ENCODE measurements at places on chromosomes 3 and 15.

- no peak for DNase-seq
These were observed 29.5 kb upstream of the TSEN2 start for GRCh38 chr3:12454816-12455121.

DNA sequence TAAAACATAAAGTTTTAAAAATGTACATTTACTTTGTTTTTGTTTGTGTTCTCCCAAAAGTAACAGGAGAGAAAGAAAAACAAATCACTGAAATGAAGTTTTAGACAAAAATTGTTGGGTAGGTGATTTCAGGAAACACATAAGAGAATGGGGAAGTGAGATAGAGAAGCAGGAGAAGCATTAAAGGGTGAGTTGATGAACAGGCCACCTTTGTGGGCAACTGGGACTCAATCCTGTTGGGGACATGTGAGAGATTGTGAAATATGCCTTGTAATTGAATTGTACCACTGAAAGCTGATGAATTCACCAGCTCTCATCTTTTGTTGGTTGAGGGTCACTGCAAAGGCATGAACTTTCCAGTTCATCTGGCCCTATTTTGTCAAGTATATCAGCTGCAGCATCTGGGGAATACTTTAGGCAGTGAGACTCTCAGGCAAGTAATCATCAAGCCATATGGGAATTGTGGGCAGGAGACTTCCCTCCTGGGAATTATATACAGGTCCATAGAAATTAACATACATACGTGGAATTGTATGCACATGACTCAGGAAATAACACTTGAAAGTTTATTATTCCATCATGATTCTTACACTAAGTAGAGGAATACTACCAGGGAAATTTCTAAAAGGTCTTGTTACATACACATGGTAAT, 181.0 kb downstream of the ZBBX start:
- DNase-seq: no peak

DNA sequence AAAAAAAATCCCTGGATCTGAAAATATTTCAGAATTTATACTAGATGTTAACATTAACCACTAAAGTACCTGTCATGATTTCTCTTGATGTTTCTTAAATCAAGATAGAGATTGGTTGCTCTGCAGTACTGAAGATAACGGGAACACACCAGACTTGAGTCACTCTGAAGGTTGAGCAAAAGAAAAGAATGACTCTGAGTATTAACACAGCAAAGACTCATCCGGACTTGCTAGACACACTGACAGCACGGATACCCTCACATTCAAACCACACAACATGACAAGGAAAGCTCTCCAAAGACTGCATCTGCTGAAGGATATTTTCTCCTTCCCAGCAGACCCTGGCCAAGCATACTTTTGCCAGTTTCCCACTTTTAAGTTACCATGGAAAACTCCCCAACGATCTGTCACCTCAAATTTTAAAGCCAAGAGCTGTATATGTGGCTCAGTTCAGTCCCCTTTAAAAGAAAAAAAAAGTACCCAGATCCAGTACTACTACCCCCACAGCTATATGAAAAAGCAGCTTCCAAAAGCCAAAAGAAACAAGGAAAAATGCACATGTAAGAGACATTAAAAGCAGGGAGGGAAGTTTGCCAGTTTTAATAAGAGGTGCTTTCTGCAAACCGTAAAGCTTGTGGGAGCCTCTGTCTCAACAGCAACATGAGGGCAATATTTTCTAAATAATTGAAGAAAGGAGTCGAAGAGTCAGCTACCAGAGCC, 8.3 kb downstream of the EOGT start:
- DNase-seq: no peak

GRCh38 chr15:53312707-53313106, 446.8 kb downstream of the WDR72 start:
- DNase-seq: no peak

GRCh38 chr3:177721864-177722785, 524.8 kb upstream of the TBL1XR1 start:
- DNase-seq: no peak

- DNase-seq: no peak
These were observed 58.8 kb upstream of the FAM3D start for GRCh38 chr3:58725326-58725853.

- DNase-seq: no peak
These were observed 620.3 kb upstream of the AGTR1 start for GRCh38 chr3:148077318-148077923.

GRCh38 chr3:21620511-21621155, 130.4 kb downstream of the ZNF385D start:
- DNase-seq: no peak

DNA sequence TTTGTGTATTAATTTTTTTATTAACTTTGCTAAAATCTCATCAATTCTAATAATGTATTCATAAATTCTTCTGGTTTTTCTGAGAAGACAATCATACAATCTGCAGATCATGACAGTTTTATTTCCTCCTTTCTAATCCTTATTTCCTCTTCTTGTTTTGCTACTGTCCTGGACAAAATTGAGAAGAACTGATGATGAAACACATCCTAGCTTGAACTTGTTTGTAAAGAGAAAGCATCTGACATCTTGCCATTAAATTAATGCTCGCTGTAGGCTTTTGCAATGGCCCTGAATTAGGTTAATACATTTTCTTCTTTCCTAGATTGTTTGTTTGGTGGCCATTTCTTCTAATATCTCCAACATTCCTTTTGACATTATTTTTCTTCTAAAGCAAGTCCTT, 110.9 kb upstream of the TPM1 start:
- DNase-seq: no peak

- peak; percentile 16 for DNase-seq
These were observed 29.8 kb downstream of the STT3B start for GRCh38 chr3:31562525-31562924.

DNA sequence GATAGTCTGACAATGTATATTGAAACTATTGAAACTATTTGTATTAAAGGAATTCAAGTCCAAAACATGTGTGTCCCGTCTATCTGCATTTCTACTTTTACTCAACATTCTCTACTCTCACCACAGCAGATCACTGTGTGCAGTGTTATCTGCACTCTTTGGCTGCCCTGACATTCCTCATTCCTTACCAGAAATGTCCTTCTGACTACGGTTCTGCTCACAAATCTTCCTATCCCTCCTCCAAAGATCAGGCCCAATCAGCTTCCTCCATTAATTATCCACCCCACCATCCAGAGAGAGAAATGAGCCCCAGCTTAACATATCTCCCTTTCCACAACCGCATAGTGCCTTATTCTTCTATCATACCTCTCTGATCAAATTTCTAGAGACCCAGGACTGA, 94.7 kb downstream of the TBL1XR1 start:
- DNase-seq: no peak

GRCh38 chr15:67035886-67036285, 29.5 kb upstream of the SMAD3 start:
- DNase-seq: no peak

DNA sequence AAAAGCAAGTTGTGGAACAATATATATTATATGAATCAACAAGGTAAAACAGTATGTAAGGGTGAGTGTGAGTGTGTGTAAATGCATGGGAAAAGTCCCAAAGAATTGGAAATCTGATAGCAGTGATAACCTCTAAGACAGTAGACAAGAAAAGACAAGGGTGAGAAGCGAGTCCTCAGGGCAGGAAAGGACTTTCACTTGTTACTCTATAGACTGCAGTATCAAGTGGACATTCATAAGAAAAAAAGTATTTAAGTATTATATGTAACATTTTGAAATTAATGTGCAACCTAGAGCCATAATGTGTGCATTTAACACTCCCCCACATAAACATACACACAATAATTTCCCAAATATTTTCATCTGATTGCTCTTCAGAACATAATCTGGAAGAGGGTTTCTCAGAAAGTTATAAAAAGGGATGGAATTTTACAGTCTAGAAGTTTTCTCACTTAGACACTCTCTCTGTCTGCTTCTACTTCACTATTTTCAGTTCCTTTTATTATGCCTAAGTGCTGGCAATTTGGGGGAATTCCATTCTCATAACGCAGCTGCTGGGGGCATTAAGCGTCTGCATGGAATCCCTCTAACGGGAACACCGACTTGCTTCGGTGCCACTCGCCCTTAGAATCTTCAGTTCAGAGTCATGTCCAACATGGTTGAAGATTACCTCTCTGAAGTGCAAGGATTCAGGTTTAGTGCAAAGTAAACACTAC, 50.0 kb upstream of the CDIN1 start:
- DNase-seq: no peak

DNA sequence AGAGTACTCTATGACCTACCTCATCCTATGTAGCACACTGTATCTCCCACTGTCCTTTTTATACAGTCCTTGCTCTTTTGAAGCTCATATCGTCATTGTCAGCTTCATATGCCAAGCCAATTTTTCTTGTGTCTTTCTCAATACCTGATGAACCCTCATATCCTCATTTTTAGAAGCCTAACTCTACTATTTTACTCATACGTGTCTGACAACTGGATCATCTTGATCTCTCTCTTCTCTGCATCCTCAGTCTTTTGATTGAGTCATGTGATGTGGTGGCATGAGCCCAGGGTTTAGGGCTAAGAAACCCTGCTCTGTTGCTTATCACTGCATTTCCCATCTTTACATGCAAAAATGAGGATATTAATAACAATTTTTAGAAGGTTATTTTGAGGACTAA, 352.0 kb downstream of the LPP start:
- DNase-seq: no peak

DNA sequence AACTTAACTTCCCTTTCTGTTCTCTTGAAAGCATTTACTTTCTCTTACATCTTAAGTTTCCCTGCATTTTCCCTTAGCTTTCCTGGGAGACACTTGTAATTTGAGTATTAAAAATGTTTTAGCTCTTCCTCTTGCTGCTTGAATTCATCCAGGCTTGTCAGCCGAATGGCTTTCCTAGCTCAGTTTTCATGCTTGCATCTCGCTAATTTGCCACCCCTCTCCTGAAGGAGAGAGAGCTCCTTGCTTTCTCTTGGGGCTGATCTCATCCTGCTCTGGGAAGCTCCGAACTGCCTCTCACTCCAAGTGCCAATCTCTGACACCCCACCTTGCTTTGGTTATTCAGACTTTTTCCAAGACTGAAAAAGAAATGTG, 374.6 kb upstream of the TBL1XR1 start:
- no peak for DNase-seq

- DNase-seq: no peak
These were observed 5.5 kb downstream of the CCR4 start for GRCh38 chr3:32956750-32957570.

DNA sequence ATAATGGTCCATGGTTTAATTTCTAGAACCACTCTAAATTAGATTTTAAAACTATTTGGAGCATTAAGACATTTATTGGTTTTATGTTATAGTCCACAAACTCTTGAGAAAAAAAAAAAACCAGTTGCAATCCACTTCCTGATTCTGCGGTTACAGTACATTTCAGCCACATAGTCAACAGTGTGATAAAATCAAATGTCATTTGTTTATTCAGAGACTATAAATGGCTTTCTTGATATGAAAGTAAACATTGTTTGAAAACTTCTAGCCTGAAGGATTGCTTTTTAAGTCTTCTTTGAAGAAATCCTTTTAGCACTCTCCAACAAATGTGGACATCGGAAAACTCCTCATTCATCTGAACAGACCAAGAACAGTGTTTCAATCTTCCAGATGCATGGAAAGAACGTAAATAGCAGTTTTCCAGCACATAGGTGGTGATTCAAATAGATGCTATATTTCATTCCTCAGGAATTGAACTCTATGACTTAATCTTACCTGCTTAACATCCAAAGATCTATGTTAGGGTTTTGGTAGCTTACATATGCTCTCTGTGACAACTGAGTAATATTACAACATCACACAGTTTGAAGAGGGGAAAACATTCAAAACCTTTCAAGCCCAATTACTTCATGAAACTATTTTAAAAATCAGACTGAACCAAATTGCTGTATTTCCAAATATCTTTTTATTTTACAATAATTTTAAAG, 87.8 kb upstream of the UBE2E2 start:
- DNase-seq: no peak

DNA sequence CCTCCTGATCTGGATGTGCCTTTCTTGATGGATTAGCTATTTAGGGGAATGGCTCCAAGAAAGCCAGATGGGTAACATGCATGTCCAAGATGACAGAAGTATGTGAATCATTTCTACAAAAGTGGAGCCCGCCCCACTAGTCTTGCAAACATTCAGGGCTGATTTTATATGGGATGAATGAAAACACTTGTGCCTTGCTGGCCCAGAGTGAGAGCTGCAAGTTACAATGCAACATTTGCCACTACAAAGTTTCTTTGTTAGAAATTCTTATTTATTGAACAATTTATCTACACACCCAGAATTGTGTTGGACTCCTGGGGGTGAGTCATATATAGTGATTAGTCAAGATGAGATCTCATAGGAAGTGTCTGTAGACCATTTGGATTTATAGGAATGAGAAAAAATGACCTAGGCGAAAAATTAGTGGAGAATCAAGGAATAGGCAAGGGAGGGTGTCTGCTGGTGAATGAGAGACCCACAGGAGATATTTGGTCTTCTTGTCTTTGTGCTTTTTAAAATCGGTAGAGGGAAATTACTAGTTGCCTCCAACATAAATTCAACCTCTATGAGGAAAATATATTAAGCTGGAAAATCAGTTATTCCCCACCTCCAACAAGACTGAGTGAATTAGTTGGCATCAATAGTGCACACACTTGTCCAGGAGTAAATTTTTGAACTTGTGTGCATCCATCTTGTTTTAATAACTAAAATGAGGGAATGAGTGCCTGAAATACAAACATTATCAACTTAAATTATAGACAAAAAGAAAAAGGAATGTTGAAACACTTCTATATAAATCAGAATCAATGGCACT, 53.5 kb upstream of the DCBLD2 start:
- no peak for DNase-seq

DNA sequence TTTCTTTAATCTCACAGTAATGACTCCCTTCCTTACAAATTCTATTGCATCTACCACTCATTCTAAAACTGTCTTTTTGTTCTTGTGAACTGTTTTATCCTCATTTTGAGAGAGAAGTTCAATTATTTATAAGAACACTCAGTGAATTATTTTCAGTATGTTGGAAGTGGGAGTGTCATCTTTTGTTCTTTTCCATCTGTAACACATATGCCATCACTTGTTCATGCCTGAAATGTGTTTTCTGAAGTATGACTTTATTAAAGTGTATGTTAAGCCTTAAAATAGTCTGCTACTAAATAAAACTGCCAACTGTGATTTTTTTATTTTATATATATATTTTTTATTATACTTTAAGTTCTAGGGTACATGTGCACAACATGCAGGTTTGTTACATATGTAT, 623.0 kb upstream of the CBLB start:
- no peak for DNase-seq

DNA sequence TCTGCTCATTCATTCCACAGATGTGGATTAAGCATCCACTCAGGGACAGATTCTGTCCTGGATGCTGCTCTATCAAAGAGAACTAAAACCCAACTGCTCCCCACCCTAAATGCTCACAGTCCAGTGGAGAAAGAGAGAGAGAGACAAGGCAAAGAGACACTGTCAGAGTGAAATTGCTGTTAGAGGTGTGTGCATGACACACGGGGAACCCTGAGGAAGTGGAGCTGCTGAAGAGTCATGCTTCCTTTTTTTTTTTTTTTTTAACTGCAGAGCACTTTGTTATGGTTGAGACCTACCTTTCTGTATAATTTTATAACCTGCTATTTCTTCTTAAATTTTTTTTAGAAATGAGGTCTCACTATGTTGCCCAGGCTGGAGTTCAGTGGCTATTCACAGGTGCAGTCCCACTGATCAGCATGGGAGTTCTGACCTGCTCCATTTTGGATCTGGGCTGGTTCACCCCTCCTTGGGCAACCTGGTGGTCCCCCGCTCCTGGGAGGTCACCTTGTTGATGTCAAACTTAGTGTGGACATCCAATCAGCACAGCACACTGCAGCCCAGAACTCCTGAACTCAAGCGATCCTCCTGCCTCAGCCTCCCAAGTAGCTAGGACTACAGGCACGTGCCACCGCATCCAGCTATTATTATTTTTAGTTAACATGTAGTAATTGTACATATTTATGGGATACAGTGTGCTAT, 18.2 kb upstream of the PSTPIP1 start:
- DNase-seq: no peak
